Activated CD8-positive, alpha-beta T cell treated with anti-CD3 and anti-CD28 coated beads, Interleukin-2, amount 10 ng/mL, durations not matched to agents 7 days and 5 days (primary cell): ENCODE measurements at places on chromosomes 16 and 17.

DNA sequence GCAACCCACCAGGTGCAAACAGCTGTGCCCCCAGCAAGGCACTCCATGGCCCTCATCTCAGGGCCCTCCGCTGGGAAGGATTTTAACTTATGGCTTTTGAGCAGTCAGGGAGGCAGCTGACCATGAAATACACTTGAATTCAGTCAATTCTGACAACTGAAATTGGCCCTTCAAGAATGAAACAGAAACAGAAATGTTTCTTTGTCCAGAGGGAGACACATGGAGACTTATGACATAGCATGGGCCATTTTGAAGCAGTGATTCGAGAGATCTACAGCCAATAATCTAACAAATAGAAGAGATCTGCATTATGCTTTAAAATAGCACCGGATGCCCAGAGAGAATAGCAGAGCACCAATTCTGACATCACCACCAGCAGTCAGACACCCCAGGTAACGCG lies 7.5 kb downstream of the CACNG1 start:
- no peak for DNase-seq
- no peak overlapping the region for H3K27ac ChIP-seq
- no peak overlapping the region for H3K4me3 ChIP-seq

DNA sequence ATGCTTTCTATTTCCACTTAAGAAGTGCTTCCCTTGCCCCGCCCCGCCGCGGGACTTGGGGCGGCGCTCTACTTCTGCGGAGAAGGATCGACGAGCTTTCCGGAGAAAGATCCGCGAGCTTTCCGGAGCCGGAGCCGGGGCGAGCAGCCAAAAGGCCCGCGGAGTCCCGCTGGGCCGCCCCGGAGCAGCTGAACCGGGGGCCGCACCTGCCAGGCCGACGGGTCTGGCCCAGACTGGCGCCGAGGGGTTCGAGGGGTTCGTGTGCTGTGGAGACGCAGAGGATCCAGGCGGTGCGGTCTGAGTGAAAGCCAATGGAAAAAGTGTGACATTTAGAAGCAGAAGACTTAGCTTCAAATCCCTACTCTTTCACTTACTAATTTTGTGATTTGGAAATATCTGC lies 50.8 kb downstream of the TBC1D26 start:
- H3K4me1 ChIP-seq, result peaks cover 6% of the 10 kb centered on the region
- no peak overlapping the region for H3K4me3 ChIP-seq
- H3K36me3 ChIP-seq, result no peaks in the 10 kb centered on the region
- peak; percentile 26 for DNase-seq
- peaks cover 27% of the 10 kb centered on the region for H3K27me3 ChIP-seq

GRCh38 chr17:69605571-69605970 lies 191.1 kb downstream of the MAP2K6 start:
- no peaks in the 10 kb centered on the region for H3K36me3 ChIP-seq
- H3K27me3 ChIP-seq, result no peaks in the 10 kb centered on the region
- no peak overlapping the region for H3K4me3 ChIP-seq
- DNase-seq, result no peak
- H3K4me1 ChIP-seq, result peaks cover 40% of the 10 kb centered on the region
- peak overlapping the region; percentile 18 for H3K27ac ChIP-seq

GRCh38 chr17:63595132-63595531 lies 5.6 kb upstream of the TACO1 start:
- no peak overlapping the region for H3K27ac ChIP-seq
- peaks cover 19% of the 10 kb centered on the region for H3K36me3 ChIP-seq
- no peak for DNase-seq
- H3K4me1 ChIP-seq, result peaks cover 22% of the 10 kb centered on the region

GRCh38 chr16:88353232-88353631 lies 29.5 kb upstream of the ZNF469 start:
- no peaks in the 10 kb centered on the region for H3K36me3 ChIP-seq
- no peak overlapping the region for H3K27ac ChIP-seq
- peaks cover 3% of the 10 kb centered on the region for H3K4me1 ChIP-seq

GRCh38 chr16:89123001-89123830 lies 29.6 kb downstream of the ACSF3 start:
- no peak overlapping the region for H3K4me3 ChIP-seq
- DNase-seq, result no peak
- peaks cover 19% of the 10 kb centered on the region for H3K4me1 ChIP-seq
- H3K27me3 ChIP-seq, result no peaks in the 10 kb centered on the region
- H3K27ac ChIP-seq, result peak overlapping the region; percentile 39
- H3K36me3 ChIP-seq, result peaks cover 47% of the 10 kb centered on the region

DNA sequence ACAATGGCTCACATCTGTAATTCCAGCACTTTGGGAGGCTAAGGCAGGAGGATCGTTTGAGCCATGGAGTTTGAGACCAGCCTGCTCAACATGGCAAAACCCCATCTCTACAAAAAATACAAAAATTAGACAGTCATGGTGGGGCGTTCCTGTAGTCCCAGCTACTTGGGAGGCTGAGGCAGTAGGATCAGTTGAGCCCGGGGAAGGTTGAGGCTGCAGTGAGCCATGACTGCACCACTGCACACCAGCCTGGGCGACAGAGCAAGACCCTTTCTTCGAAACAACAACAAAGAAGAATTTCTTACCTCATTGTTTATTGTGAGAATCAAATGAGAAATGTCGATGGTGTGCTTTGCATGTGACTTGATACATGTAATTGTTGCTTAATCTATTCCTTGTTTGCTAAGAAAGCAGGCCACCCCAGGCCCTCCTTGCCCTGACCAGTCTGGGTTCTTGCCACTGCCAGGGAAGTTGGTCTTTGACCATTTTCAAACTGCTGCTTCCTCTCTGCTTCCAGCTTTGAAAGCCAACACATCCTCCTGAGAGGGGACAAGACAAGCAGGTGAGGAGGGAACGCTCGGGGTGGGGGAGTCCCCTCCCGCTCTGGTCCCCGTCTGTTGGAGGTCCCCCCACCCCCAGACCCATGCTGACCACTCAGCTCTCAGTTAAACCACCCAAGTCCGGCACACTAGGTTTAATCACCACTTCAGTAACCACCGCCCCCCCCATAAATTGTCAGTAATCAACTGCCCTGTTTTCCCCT lies 47.3 kb upstream of the CPNE2 start:
- no peak overlapping the region for H3K4me3 ChIP-seq
- H3K27ac ChIP-seq, result peak overlapping the region; percentile 70
- H3K36me3 ChIP-seq, result peaks cover 69% of the 10 kb centered on the region
- no peaks in the 10 kb centered on the region for H3K27me3 ChIP-seq
- H3K4me1 ChIP-seq, result peaks cover 54% of the 10 kb centered on the region

DNA sequence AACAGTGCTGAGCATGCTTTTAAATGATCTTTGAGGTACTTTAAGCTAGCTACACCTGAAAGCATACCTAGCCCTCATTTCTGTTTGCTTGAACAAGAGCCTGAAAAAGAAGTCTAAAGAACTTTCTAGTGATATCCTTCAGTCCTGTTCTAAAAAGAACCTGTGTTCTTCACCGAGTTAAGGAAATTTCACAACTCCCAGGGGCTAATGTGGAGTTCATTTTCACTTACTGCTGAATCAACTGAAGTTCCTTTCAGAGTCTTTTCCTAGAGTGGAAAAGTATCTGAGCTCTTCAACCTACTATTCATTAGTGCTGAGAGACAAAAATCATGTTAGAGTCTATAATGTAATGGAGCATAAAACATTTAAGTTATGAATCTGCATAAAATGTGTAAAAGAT lies 66.9 kb downstream of the CHD9 start:
- no peak overlapping the region for H3K27ac ChIP-seq
- peaks cover 7% of the 10 kb centered on the region for H3K36me3 ChIP-seq
- no peaks in the 10 kb centered on the region for H3K27me3 ChIP-seq
- no peak for DNase-seq
- no peak overlapping the region for H3K4me3 ChIP-seq
- no peaks in the 10 kb centered on the region for H3K4me1 ChIP-seq
